Upper lobe of right lung (tissue), 1 donor: ENCODE measurements at places on chromosomes 12 and 14. TPM values are rescaled to one million over a fixed set of nuclear protein-coding genes. Genes with fewer than 3 reads are reported as not detected.

DNA sequence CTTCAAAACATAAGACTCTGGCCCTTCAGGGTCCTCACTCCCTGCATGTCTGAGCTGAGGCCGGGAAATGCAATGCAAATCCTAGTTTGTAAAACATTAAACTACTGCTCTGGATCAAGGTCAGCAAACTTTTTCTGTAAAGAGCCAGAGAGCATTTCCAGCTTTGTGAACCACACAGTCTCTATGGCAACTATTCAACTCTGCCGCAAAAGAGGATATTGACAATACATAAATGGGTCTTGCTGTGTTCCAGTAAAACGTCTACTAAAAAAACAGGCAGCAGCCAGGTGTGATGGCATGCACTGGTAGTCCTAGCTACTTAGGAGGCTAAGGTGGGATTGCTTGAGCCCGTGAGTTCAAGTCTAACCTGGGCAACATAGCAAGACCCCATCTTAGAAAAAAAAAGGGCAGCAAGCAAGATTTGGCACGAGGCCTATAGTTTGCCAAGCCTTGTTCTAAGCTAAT, 22.3 kb downstream of the DDX24 start:
- H3K27me3 ChIP-seq = no peaks in the 10 kb centered on the region
- H3K4me3 ChIP-seq = no peak overlapping the region
- H3K27ac ChIP-seq = no peak overlapping the region
- no peak for DNase-seq
- H3K36me3 ChIP-seq = peaks cover 97% of the 10 kb centered on the region
- peaks cover 16% of the 10 kb centered on the region for H3K4me1 ChIP-seq

C12orf50 gene
- total RNA-seq = not detected

- H3K27ac ChIP-seq = no peak overlapping the region
- no peaks in the 10 kb centered on the region for H3K27me3 ChIP-seq
- H3K36me3 ChIP-seq = no peaks in the 10 kb centered on the region
- H3K4me1 ChIP-seq = no peaks in the 10 kb centered on the region
- no peak for DNase-seq
Measured at GRCh38 chr12:13442457-13442856, 245.9 kb downstream of the EMP1 start.

- no peaks in the 10 kb centered on the region for H3K27me3 ChIP-seq
- peaks cover 90% of the 10 kb centered on the region for H3K4me1 ChIP-seq
- H3K4me3 ChIP-seq = no peak overlapping the region
- H3K36me3 ChIP-seq = no peaks in the 10 kb centered on the region
- peak overlapping the region; percentile 99 for H3K27ac ChIP-seq
- no peak for DNase-seq
Measured at GRCh38 chr12:57894399-57895292, 46.7 kb upstream of the ATP23 start.

DNA sequence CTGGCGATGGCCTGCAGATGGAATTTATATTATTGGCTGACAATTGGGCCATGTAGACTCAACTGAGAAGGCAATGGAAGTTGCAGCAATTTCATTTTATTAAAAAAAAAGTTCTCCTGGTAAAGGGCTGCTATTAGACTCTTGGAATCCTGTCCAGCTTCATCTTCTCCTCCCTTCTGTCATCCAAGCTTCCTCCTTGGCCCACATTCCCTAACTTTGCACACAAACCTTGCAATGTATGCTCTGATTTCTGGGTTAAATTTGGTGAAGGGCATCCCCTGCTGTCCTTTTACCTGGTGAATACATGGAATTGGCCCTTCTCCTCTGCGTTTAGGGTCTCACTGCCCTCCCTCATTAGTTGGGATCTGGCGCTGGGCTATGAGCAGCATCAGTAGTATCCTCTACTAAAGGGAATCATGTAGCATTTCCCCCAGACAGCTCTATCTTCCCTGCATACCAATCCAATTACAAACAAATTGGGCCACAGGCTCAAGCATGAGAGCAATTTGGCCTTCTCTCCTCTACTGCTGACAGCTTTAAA, 336.9 kb downstream of the BMP4 start:
- no peaks in the 10 kb centered on the region for H3K27me3 ChIP-seq
- H3K27ac ChIP-seq = no peak overlapping the region
- DNase-seq = no peak
- no peaks in the 10 kb centered on the region for H3K4me1 ChIP-seq
- H3K4me3 ChIP-seq = no peak overlapping the region
- no peaks in the 10 kb centered on the region for H3K36me3 ChIP-seq

DNA sequence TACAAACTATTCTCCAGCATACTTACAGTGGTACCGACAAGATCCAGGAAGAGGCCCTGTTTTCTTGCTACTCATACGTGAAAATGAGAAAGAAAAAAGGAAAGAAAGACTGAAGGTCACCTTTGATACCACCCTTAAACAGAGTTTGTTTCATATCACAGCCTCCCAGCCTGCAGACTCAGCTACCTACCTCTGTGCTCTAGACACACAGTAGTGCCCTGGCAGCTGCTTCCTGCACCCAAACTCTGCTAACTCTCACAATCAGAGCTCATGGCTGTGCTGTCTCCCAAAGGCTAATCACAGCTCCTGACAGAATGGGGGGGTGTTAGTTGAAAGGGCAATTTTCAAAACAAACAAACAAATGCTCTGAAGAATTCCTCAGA, 95.2 kb upstream of the OR4E1 start:
- no peak overlapping the region for H3K4me3 ChIP-seq
- no peaks in the 10 kb centered on the region for H3K36me3 ChIP-seq
- no peaks in the 10 kb centered on the region for H3K27me3 ChIP-seq
- H3K27ac ChIP-seq = no peak overlapping the region
- no peak for DNase-seq

DNA sequence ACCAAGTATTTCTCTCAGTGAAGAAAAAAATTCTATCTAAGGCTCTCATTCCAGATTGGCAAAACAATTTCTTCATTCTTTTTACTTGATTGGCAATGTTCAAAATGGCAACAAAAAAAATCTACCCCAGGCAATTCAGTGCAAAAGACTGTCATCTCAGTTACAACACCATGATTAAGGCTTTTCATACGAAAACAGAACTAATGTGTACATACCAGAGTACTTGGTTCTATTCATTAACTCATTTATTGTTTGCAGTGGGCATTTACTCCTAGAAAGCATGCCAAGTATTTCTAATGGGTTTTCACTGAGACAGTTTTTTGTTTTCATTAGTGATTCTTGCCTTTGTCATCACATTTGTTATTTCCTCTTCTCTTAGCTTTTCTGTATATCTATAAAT, 33.0 kb downstream of the DBX2 start:
- no peaks in the 10 kb centered on the region for H3K4me1 ChIP-seq
- no peak overlapping the region for H3K4me3 ChIP-seq
- no peaks in the 10 kb centered on the region for H3K27me3 ChIP-seq
- no peaks in the 10 kb centered on the region for H3K36me3 ChIP-seq

DNA sequence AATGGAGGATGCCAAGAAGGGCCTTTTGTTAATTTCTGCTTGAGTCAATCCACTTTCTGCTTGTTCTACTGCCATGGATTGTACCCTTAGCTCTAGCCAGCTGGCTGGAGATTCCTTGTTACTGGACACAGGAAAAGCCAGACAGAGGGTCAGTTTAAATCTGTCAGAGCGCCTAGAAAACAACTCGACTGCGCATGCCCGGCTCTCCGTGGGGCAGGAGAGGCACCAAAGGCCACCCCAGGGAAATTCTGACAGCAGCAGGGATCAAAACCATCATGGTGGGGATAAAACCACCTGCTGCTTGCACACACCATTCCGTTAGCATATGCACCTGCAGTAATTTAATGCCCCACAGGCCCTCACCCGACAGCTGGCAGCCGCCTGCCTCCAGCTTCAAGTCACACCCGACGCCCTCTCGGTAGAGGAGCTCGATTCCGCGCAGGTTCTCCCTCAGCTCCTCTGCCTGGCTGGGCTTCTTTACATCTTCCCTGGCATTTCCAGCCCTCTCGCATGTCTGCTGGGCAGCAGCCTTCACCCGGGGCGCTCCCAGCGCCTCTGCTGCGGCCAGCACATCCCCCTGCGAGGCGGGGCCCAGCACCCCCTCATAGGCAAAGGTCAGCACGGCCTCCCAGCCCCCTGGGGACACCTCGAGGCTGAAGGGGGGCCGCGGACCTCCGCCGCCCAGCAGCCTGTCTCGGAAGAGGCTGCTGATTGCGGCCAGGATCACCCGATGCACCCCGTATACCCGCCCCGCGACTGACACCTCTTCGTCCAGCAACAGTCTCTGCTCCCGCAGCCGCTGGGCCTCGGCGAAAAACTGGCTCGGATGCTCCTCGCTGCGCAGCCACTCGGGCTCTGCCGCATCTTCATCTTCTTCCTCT, 1.0 kb downstream of the KLHL33 start:
- H3K27ac ChIP-seq = peak overlapping the region; percentile 61
- H3K4me1 ChIP-seq = no peaks in the 10 kb centered on the region
- no peaks in the 10 kb centered on the region for H3K36me3 ChIP-seq
- no peaks in the 10 kb centered on the region for H3K27me3 ChIP-seq
- H3K4me3 ChIP-seq = peak overlapping the region; percentile 22

DNA sequence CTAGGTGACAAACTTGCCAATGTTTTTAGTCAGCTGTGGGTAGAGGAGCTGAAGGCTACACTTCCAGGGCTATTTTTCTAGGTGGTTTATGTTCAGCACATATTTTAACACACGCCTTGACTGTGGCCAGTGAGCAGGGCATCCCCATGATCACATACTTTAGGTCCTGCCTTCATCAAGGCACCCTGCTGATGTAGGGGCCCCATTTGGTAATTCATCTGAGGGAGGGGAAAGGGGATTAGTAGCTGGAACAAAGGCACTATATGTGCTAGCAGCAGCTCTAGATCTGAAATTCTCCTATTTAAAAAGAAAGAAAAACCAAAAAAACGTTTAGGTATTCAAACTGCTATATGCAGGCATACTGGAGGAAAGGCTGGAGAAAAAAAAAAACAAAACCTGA, 14.5 kb downstream of the EGLN3 start:
- H3K4me3 ChIP-seq = no peak overlapping the region
- H3K27me3 ChIP-seq = peaks cover 3% of the 10 kb centered on the region
- H3K4me1 ChIP-seq = peaks cover 3% of the 10 kb centered on the region
- H3K27ac ChIP-seq = no peak overlapping the region
- DNase-seq = no peak

GRCh38 chr12:130655010-130655409, 61.1 kb downstream of the RIMBP2 start:
- H3K27ac ChIP-seq = no peak overlapping the region
- no peaks in the 10 kb centered on the region for H3K4me1 ChIP-seq
- H3K36me3 ChIP-seq = no peaks in the 10 kb centered on the region
- no peaks in the 10 kb centered on the region for H3K27me3 ChIP-seq
- DNase-seq = peak; percentile 9

GRCh38 chr14:35571598-35571997, 37.6 kb downstream of the INSM2 start:
- no peaks in the 10 kb centered on the region for H3K36me3 ChIP-seq
- DNase-seq = no peak
- H3K27ac ChIP-seq = no peak overlapping the region
- no peak overlapping the region for H3K4me3 ChIP-seq
- no peaks in the 10 kb centered on the region for H3K4me1 ChIP-seq

DNA sequence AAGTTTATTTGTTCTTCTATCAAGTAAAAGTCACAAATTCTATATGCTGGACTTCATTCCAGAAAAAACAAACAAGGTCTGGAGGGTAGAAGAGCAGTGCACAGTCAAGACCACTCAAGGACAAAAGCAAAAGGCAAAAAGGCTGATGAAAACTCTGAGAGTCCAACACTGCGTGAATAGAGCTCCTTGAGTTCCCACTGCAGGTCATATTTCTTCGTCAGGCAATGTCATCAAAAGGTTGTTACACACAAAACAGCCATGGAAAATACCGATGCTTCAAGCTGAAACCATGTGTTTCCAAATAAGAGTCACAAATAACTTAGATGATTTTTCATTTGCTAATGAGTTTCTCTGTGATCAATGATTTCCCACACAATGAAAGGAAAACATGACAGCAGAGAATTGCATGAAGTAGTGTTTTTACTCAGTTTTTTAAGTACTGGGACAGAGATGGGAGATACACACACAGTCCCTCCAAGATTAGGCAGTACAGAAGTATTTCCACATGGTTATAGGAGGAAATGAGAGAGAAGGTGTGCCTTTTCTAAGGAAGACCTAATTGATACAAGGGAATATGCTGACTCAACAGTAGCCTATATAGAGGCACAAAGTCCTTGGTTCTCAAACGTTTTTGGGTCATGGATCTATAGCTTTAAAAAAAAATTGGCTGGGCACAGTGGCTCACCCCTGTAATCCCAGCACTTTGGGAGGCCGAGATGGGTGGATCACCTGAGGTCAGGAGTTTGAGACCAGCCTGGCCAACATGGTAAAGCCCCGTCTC, 177.7 kb downstream of the MED13L start:
- H3K27ac ChIP-seq = no peak overlapping the region
- peaks cover 7% of the 10 kb centered on the region for H3K4me1 ChIP-seq
- no peak for DNase-seq
- H3K27me3 ChIP-seq = no peaks in the 10 kb centered on the region

DNA sequence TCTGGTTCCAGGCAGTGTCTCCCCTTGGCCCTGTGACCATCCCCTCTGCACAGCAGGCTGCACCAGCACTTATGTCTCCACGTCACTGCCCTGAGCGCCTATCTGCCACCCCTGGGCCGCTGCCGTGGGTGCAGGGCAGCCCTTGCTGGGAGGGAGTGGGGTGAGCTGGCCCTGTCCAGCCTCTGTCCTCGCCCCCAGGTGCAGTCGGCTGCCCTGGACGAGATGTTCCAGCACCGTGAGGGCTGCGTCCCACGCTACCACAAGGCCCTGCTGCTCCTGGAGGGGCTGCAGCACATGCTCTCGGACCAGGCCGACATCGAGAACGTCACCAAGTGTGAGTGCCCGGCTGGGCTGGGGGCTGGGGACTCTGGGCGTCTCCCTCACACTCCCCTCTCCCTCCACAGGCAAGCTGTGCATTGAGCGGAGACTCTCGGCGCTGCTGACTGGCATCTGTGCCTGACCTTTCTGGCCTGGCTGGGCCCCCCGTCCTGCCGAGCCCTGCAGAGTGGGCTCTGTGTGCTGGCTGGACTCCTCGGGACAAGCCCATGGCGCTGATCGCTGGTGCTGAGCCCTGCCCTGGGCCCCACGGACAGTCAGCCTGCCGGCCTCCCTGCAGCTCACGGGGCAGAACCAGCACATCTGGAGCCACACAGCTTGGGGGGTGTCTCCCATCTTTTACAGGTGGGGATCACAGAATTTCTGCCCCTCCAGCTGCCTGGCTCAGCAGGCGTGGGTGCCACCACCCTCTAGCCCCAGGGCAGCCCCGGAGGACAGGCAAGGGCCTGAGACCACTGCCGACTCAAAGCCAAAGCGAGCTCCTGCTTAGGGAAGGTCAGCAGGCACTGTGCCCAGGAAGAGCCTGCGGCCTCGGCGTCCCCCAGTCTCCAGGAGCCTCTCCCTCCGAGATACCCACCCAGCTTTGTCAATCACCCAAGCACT, 7.9 kb upstream of the PUS1 start:
- no peaks in the 10 kb centered on the region for H3K27me3 ChIP-seq
- peaks cover 35% of the 10 kb centered on the region for H3K36me3 ChIP-seq
- H3K27ac ChIP-seq = no peak overlapping the region
- H3K4me3 ChIP-seq = no peak overlapping the region
- no peaks in the 10 kb centered on the region for H3K4me1 ChIP-seq

GRCh38 chr14:100823413-100824080, 2.4 kb upstream of the MEG3 start:
- no peak overlapping the region for H3K27ac ChIP-seq
- no peaks in the 10 kb centered on the region for H3K36me3 ChIP-seq

- H3K27ac ChIP-seq = no peak overlapping the region
- no peaks in the 10 kb centered on the region for H3K27me3 ChIP-seq
- no peak overlapping the region for H3K4me3 ChIP-seq
- H3K36me3 ChIP-seq = no peaks in the 10 kb centered on the region
- no peak for DNase-seq
- peaks cover 23% of the 10 kb centered on the region for H3K4me1 ChIP-seq
Measured at GRCh38 chr12:98416845-98417244, 98.5 kb upstream of the TMPO start.

- H3K4me3 ChIP-seq = no peak overlapping the region
- H3K27ac ChIP-seq = no peak overlapping the region
- no peak for DNase-seq
- H3K36me3 ChIP-seq = no peaks in the 10 kb centered on the region
Measured at GRCh38 chr14:58780605-58781004, 142.8 kb downstream of the DACT1 start.

KLRF1 gene
- total RNA-seq = 2.7 TPM

PRPF40B gene
- total RNA-seq = 19.9 TPM
